ENCODE measurements at places on chromosomes 7 and 10. TPM values are rescaled to one million over a fixed set of nuclear protein-coding genes. Genes with fewer than 3 reads are reported as not detected.

DNA sequence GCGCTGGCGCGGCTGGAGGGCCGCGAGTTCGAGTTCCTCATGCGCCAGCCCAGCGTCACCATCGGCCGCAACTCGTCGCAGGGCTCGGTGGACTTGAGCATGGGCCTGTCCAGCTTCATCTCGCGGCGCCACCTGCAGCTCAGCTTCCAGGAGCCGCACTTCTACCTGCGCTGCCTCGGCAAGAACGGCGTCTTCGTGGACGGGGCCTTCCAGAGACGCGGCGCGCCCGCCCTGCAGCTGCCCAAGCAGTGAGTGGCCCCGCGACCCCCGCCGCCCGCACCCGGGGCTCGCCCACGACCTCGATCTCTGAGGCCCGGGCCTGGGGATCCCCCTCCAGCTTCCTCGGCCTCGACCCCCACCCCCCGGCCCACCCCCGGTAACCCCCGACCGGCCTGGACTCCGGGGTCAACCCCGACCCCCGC, 537 bp downstream of the FOXK1 start:
- peak; percentile 56 for DNase-seq

- no peak for DNase-seq
Observed at GRCh38 chr7:151143261-151144015, 24.1 kb downstream of the GBX1 start.

DNA sequence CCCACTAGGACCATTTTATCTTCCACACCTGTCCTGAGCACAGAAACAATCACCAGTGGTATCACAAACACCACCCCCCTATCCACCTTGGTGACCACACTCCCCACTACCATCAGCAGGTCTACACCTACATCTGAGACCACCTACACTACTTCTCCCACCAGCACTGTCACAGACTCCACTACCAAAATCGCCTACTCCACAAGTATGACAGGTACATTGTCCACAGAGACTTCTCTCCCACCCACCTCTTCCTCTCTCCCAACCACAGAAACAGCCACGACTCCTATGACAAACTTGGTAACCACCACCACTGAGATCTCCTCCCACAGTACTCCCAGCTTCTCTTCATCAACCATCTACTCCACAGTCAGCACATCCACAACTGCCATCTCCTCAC, 3.3 kb downstream of the MUC3A start:
- DNase-seq = no peak

Gene ITPRID1
- total RNA-seq = not detected
